Activated naive CD8-positive, alpha-beta T cell treated with anti-CD3 and anti-CD28 coated beads for 36 hours (primary cell): ENCODE measurements at places on chromosomes 11 and 22.

DNA sequence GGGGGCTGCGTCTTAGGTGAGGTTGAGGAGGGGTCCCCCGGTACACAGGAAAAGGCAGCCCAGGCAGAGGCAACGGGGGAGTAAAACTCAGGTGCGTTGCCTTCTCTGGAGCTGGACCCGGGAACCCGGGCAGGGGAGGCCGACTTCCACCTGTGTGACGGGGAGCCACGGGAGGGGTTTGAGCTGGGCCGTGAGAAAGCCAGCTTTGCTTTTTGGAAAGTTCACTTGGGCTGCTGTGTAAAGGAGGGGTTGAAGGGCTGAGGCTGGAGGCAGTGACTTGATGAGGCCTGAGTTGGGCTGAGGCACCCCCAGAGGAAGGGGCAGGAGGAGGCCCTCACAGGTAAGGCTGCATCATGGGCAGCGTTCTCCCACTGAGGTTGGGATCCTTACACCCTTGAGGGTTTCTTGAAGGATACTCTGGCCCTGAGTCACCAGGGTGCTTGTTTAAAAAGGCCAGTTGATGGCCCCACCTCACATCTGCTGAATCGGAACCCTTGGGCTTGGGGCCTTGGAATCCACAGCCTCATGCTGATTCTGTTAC is 47.2 kb downstream of the CHRDL2 start:
- H3K4me1 ChIP-seq, result no peaks in the 10 kb centered on the region
- DNase-seq, result no peak
- H3K36me3 ChIP-seq, result no peaks in the 10 kb centered on the region
- no peak overlapping the region for H3K4me3 ChIP-seq

- peak overlapping the region; percentile 77 for H3K4me3 ChIP-seq
- no peaks in the 10 kb centered on the region for H3K27me3 ChIP-seq
- peak; percentile 92 for DNase-seq
- H3K4me1 ChIP-seq, result peaks cover 69% of the 10 kb centered on the region
- peak overlapping the region; percentile 78 for H3K27ac ChIP-seq
Measured at GRCh38 chr22:39528681-39529486, 3.7 kb downstream of the RPS19BP1 start.

- no peak overlapping the region for H3K27ac ChIP-seq
- H3K36me3 ChIP-seq, result no peaks in the 10 kb centered on the region
- H3K4me3 ChIP-seq, result no peak overlapping the region
- DNase-seq, result no peak
- H3K27me3 ChIP-seq, result peaks cover 15% of the 10 kb centered on the region
Measured at GRCh38 chr11:125532668-125533067, 36.6 kb upstream of the FEZ1 start.

DNA sequence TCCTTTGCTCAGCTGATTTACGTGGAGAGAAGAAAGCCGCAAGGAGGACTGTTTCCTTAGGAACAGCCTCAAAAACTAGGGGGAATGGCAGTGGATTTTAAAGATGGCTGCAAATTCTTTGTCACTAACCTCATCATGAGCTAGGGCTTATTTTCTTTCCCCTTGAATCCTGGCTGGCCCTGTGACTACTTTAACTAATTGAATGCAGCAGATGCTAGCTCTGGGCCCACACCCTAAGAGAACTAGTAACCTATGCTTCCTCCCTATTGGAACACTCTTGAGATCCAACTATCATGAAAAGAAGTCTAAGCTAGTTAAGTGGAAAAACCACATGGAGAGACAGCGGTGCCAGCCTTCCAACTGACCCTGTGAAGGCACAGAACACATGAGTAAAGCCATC is 421.3 kb upstream of the NARS2 start:
- no peak for DNase-seq
- H3K4me3 ChIP-seq, result no peak overlapping the region
- no peaks in the 10 kb centered on the region for H3K4me1 ChIP-seq
- peaks cover 4% of the 10 kb centered on the region for H3K36me3 ChIP-seq

- no peaks in the 10 kb centered on the region for H3K27me3 ChIP-seq
- peaks cover 31% of the 10 kb centered on the region for H3K36me3 ChIP-seq
Measured at GRCh38 chr22:40247976-40248375, 70.3 kb downstream of the TNRC6B start.

DNA sequence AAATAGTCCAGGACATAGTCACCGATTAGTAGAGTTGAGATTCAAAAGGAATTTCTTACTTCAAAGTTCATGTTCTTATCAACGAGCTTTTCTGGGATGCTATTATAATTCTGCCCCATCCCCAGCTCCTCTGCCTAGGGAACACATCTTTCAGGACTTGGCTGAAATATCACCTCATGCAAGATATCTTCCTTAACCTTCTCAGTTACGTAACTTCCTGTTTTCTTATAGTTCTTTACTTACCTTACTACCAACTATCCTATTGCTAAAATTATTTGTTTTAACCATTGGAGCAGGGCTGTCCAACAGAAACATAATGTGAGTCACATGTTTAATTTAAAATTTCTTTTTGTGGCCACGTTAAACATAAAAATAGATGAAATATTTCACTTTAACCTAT is 2.3 kb downstream of the NARS2 start:
- H3K27me3 ChIP-seq, result no peaks in the 10 kb centered on the region
- DNase-seq, result no peak

DNA sequence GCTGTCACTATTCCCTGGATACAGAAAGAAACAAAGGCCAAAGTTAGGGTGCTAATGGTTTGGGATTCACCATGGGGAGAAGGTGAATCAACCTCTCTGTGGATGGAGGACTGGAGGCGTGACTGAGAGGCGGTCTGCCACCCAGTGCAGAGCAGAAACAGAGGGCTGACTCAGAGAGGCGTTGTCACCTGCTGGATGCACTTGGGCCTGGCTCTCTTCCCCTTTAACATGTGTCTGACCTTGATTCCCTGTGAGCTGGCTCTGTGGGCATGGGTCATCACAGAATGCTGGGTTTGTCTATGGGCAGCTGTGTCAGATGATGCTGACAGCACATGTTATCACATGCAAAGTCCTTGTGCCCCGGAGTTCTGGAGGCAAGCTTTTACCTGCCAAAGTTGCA is 75.9 kb downstream of the LDLRAD3 start:
- no peak for DNase-seq
- H3K36me3 ChIP-seq, result no peaks in the 10 kb centered on the region
- H3K27ac ChIP-seq, result no peak overlapping the region
- H3K4me3 ChIP-seq, result no peak overlapping the region

GRCh38 chr22:44363013-44363979 is 50.5 kb upstream of the SHISAL1 start:
- no peak overlapping the region for H3K4me3 ChIP-seq
- no peak overlapping the region for H3K27ac ChIP-seq
- H3K27me3 ChIP-seq, result peaks cover 6% of the 10 kb centered on the region
- H3K36me3 ChIP-seq, result no peaks in the 10 kb centered on the region
- DNase-seq, result no peak

DNA sequence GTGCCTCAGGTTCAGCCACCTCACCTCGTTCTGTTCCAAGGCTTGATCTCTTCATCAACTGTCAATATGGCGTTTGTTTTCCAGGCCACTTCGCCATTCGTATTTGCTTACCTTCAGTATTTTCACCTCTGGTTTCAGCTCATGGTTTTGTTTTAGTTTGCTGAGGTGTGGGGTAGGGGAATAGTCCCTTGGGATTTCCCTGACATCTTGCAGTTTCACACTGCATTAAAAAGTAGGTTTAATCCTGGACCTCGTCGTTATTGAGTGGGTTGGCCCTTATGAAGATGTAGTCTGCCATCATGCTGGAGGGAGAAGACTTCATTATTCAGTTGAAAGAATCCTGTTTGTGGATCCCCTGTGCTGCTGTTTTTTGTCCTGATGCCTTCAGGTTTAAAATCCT is 46.0 kb downstream of the C11orf91 start:
- H3K27me3 ChIP-seq, result peaks cover 30% of the 10 kb centered on the region
- H3K36me3 ChIP-seq, result no peaks in the 10 kb centered on the region
- H3K4me3 ChIP-seq, result no peak overlapping the region
- no peak for DNase-seq
- H3K4me1 ChIP-seq, result no peaks in the 10 kb centered on the region
- H3K27ac ChIP-seq, result no peak overlapping the region

DNA sequence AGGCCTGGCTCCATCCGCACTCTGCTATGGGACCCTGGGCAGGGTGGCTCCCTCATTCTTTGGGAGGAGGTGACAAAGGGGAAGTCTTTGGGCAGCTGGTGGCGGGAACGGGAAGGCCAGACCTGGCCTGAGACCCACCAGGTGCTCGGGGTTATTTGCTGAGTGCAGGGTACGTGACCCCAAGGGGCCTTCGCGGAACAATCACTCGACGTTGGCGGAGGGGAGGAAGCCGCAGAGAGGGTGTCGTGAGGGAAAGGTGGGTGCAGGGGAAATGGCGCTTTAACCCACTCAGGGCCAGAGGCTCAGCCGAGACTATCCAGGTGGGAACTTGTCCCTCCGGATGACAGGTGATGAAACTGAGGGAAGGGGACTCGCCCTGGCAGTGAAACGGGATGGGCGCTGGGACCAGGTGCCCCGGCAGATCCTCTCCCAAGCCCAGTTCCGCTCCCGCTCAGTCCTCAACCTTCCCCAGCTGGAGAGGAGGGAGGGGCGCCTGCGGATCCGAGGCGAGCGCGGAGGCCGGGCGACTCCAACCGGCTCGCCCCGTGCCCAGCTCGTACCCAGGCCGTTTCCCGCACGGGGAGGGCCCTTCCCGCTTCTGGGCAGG is 911 bp downstream of the A4GALT start:
- H3K4me3 ChIP-seq, result peak overlapping the region; percentile 44
- peaks cover 18% of the 10 kb centered on the region for H3K4me1 ChIP-seq
- no peak overlapping the region for H3K27ac ChIP-seq

- H3K4me3 ChIP-seq, result no peak overlapping the region
- peaks cover 4% of the 10 kb centered on the region for H3K27me3 ChIP-seq
- no peak overlapping the region for H3K27ac ChIP-seq
- DNase-seq, result no peak
- H3K36me3 ChIP-seq, result no peaks in the 10 kb centered on the region
Measured at GRCh38 chr22:32613773-32614392, 139.3 kb downstream of the FBXO7 start.

- no peak overlapping the region for H3K27ac ChIP-seq
- H3K36me3 ChIP-seq, result no peaks in the 10 kb centered on the region
- DNase-seq, result peak; percentile 24
- H3K27me3 ChIP-seq, result peaks cover 37% of the 10 kb centered on the region
- peaks cover 5% of the 10 kb centered on the region for H3K4me1 ChIP-seq
Measured at GRCh38 chr11:120801801-120802689, 221.9 kb upstream of the TBCEL start.

GRCh38 chr22:44336962-44337677 is 24.4 kb upstream of the SHISAL1 start:
- no peaks in the 10 kb centered on the region for H3K36me3 ChIP-seq
- H3K4me1 ChIP-seq, result peaks cover 5% of the 10 kb centered on the region
- DNase-seq, result no peak
- H3K27ac ChIP-seq, result no peak overlapping the region

GRCh38 chr11:24509114-24509513 is 12.3 kb downstream of the LUZP2 start:
- no peaks in the 10 kb centered on the region for H3K36me3 ChIP-seq
- H3K27ac ChIP-seq, result no peak overlapping the region
- no peak overlapping the region for H3K4me3 ChIP-seq
- H3K27me3 ChIP-seq, result no peaks in the 10 kb centered on the region
- H3K4me1 ChIP-seq, result no peaks in the 10 kb centered on the region

DNA sequence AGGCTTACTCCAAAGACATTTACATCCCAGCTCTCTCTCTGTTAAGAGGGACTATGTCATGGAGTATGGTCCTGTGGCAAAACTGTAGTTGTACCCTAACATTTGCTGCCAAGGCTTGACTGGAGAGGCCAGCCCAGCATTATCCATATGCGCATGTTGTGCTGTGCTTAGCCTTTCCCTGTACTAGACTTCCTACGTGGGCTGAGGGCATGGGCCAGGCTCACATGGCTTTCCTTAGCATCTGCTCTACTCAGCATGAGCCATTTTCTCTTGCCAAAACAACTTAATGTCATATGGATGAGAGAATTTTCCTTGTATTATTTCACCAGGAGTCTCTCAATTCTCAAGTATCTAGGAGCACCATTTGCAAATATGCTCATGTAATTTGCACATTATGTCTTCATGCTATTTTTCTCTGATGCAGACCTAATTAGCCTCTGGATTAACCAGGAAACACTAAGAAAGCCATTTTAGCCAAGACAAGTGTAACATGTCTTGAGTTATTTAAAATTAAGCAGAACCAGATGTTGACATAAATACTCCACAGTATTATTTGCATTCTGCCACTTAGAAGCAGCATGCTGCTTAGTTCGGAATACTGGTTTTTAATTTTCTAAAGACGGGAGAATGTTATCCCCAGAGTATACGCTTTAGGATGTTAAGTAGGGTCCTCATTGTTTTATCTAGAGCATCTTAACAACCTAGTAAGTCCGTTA is 71.7 kb upstream of the FAR1 start:
- H3K27me3 ChIP-seq, result peaks cover 6% of the 10 kb centered on the region
- H3K36me3 ChIP-seq, result no peaks in the 10 kb centered on the region
- H3K27ac ChIP-seq, result no peak overlapping the region
- H3K4me3 ChIP-seq, result no peak overlapping the region

DNA sequence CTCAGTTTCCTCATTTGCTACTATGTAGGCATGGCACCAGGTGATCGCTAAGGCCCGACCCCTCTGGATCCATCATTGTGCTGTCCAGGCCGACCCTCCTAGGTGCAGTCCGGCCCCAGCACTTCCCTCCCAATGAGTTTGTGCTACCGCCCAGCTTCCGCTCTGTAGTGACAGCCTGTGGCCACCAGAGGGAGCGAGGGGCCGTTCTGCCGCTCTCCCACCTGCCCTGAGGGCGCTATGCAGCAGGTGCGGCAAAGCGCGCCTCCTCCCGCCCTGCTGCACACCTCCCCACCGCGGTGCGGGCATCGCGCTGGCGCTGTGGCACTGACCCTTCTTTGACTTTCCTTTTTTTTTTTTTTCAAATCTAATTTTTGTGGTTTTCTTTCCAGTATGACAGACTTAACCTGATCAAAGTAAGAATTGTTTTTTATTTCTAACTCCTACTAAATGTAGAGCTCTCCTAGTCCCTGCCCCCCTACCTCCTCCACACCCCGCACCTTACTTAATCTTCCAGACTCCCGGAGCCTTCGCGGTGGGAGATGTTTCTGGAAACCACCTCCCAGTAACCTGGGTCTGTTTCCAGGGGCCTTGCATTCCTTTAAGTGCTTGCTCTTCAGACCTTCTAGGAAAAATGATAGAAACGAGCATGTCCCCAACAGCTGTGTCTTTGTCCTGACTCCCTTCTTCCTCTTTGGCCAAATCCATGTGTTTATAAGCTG is 73.7 kb downstream of the SCN3B start:
- H3K27me3 ChIP-seq, result no peaks in the 10 kb centered on the region
- DNase-seq, result peak; percentile 73
- H3K27ac ChIP-seq, result no peak overlapping the region
- H3K36me3 ChIP-seq, result no peaks in the 10 kb centered on the region
- peaks cover 9% of the 10 kb centered on the region for H3K4me1 ChIP-seq
- H3K4me3 ChIP-seq, result no peak overlapping the region

DNA sequence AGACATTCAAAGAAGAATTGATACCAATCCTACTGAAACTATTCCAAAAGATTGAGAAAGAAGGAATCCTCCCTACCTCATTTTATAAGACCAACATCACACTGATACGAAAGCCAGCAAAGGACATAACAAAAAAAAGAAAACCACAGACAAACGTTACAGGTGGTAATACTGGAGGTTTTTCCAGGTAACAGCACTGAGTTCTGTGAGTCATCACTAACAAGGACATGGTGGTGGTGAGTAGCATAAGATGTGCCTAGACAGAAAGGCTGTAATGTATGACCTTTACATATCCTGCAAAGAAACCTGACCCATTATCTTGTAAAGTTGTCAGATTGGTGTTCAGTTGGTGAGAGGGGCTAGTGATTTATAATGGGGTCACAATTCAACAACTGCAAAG is 15.3 kb downstream of the OR9G1 start:
- H3K27ac ChIP-seq, result no peak overlapping the region
- DNase-seq, result no peak
- no peaks in the 10 kb centered on the region for H3K4me1 ChIP-seq
- no peaks in the 10 kb centered on the region for H3K36me3 ChIP-seq
- H3K27me3 ChIP-seq, result no peaks in the 10 kb centered on the region
